ENCODE measurements at places on chromosomes 2 and 18.
A peak's percentile ranks its signal among the peaks of the same experiment; 100 is the strongest.

GRCh38 chr2:234975611-234976010 is 23.8 kb downstream of the SH3BP4 start:
- DNase-seq, result no peak

- no peak for DNase-seq
These were observed 107.5 kb upstream of the SRD5A2 start for GRCh38 chr2:31688282-31688681.

DNA sequence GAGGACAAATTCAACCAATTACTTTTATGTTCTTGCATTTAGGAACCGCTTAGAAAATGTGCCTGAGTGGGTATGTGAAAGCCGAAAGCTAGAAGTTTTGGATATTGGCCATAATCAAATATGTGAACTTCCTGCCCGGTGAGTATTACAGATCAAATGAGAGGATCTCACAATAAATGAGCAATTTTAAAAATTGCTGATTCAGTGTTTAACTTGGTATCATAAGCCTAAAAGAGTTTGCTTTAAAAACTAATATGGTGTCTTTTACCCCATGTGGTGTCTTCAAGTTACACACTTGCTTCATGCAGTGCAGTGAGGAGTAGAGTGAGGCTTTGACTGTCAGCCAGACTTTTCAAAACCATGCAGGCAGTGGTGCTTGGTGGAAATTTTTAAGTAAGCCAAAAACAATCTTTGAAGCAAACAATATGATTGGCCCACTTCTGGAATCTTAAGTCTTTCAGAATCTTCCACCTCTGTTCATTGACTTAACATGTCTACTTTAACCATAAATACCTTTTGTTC is 199.6 kb downstream of the PHLPP1 start:
- DNase-seq, result no peak

- peak; percentile 90 for DNase-seq
These were observed at the start of gene LMAN1 for GRCh38 chr18:59358712-59359575. LMAN1 (minus strand) TSS chr18:59359265; CDS start chr18:59359244, 21 bp downstream.

DNA sequence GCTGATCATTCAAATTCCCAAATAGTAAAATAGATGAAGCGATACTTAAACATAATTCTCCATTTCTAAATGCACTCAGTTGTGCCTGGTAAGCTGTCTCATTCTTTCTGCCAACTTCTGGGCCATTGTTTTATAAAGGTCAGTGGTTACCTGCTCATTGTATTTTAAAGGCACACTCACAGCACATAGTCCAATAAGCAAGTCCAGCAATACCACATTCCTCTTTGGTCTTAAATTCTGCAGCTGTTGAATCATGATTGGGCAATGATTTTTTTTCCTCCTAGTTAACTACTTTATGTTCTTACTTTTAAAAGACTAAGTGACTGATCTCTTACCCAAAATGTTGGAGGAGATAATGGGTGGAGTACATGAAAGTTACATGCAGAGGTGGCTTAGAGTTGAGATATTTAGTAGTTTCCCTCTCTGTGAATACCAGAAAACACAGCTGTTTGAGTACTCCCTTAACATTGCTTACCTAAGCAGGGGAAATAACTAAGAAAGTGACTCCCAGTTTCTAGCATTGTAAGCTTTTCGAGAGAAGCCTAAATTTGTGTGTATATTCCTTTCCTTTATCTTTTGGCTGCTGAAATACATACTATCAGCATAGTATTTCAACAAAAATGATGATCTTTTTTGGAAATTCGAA is 220.7 kb downstream of the CAMKMT start:
- DNase-seq, result no peak

DNA sequence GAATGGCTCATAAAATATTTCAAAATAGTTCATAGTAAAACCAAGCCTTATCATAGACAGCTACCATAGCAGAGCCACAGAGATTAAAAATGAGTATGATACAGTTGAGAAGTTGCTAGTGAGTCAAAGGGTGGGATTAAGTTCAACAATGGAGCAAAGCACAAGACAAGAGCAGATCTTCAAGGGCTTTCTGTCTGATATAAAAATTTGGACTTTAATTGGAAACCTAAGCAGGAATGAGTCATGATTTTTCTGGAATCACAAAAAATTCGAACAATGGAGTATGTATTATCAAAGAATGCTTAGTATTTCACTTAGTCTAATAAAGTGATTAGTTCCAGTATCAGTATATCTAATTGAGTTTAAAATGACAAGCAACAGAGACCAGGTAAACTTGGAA is 487.3 kb upstream of the NETO1 start:
- DNase-seq, result no peak

GRCh38 chr2:101473911-101474701 is 806 bp downstream of the RFX8 start:
- no peak for DNase-seq

DNA sequence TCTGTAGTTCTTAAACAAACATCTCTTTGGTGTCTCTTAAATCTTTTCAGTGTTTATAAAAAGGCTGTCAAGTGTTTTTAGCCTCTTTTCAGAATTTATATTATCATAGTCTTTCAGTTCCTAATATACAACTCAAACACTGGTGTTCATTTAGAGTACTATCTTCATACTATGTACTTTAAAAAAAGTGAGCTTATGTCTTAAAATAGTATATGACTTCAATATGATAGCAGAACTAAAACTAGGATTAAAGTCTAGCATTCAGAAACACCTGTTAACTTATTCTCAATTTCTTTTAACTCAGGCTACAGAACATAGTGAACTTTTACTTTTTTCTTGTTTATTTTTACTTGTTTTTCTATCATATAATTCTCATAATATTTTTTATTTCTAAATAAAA is 14.7 kb upstream of the IKZF2 start:
- no peak for DNase-seq
